ENCODE measurements at places on chromosomes 1 and 21.

DNA sequence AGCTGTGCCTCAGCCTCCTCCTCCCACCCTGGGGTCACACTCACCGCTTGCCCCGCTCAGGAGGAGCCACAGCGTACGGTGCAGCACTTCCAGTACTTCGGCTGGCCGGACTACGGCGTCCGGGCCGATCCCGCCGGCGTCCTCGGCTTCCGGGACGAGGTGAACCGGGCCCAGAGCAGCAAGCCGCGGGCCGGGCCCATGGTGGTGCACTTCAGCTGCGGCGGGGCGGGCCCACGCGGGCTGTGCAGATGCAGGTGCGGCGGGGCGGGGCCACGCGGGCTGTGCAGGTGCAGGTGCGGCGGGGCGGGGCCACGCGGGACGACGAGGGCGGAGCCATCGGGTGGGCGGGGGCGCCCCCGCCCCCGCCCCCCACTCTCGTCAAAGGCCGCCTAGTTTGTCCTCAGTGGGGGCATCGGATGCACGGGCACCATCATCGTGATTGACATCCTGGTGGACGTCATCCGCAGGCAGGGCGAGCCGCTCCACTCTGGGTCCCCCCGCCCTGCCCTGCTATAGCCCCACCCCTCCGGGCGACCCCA lies 5.5 kb downstream of the RNF223 start:
- no peak for DNase-seq

- no peak for DNase-seq
Observed at GRCh38 chr1:87588495-87588894, 259.8 kb downstream of the LMO4 start.

DNA sequence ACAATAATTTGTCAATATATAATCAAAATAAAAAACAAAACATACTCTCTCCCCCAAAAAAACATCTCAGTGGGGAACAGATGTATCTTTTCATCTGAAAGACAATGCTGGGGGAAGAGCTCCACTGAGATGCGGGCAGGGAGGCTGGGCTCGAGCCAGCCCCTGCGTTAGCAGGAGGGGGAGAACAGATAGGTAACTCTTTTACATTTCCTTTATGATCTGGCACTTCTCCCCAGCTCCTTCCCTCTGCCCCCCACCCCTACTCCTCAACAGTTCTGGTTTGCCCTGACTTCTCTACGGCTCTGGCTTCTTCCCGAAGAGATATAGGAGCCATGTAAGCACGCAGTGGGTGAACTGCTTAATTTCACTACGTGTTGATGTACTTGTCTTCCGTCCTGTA lies 12.4 kb downstream of the LEPR start:
- DNase-seq: no peak

GRCh38 chr1:224545571-224545970 lies 70.5 kb upstream of the CNIH3 start:
- no peak for DNase-seq

DNA sequence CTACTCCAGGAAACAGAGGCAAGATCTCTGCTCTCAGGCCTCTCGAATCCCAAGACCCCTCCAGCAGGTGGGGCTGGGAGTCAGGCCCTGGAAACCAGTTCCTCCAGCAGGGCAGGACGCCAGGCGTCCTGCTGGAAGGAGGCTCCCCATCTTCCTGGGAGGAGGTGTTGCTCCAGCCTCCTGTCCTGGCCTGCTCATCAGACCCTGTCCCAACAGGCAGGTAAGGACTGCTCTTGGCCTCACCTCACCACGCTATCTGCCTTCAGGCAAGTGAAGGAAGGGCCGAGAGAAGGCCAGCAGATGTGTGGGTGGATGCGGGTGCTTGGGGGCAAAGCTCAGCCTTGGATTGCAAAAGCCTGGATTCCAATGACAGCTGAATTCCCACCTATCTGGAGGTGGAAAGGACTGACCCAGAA lies 82.9 kb downstream of the SSBP3 start:
- DNase-seq: no peak
